ENCODE measurements at places on chromosomes 5 and 9. TPM values are rescaled to one million over a fixed set of nuclear protein-coding genes. Genes with fewer than 3 reads are reported as not detected.

DNA sequence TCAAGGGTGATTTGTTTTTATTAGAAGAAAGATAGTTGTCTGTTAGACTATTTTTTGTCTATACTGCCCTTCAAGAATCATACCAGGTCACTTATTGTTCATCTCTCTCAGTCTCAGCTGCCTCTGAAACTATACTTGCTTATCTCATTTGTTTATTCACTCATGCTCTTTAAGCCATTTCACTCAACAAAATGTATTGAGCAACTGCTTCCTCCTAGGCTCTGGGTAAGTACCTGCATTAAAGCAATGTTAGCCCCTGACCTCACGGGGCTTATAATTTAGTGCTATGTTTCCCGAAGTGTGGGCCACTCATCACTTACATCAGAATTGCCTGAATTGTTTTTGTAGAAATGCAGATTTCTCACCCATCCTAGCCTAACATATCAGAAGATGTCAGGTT is 100.9 kb downstream of the DPYSL3 start:
- DNase-seq = no peak

Gene BARHL1
- total RNA-seq = not detected

DNA sequence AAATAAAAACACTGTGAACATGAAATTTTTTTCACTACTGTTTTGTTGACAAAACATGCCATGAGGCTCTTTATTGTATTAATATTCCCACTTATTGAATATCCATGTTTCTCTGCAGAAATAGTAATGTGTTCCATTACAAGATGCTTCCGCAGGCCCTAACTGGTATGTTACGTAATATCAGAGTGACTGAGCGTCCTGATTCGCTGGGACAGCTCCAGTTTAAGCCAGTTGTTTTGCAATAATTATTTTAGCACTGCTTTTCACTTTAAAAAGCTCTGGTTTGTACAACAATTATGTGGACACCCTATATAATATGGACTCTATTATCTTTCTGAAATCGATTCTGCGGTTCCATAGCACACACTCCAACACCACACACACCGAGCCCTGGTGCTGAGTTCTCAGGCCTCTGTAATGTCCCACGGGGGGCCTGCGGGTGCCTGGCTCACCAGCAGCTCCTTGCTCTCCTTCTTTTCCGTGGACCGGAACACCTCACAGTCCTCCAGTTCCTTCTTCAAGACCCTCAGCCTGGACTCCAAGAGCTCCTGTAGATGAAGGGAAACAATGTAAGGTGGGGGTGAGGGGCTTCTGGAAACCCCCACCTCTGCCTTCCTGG is 1.8 kb downstream of the TRIM7 start:
- no peak for DNase-seq

DNA sequence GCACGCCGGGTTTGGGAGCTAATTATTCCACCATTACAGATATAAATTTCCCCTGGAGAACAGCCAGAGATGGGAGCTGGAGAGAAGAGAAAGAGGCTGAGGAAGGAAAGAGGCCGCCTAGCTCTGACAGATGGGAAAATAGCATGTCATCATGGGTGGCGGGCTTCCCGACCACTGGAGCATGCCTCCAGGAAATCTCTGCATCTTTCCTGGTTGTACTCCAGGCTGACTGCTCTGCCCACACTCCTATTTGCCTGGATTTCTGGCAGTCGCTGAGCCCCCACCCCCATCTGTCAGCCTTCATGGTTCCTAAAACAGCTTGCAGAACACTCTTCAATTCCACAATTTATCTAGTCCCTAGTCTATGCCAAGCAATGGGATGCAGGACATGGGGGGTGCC is 14.3 kb upstream of the GABRP start:
- no peak for DNase-seq

GRCh38 chr9:75953218-75953617 is 62.7 kb downstream of the PCSK5 start:
- no peak for DNase-seq

DNA sequence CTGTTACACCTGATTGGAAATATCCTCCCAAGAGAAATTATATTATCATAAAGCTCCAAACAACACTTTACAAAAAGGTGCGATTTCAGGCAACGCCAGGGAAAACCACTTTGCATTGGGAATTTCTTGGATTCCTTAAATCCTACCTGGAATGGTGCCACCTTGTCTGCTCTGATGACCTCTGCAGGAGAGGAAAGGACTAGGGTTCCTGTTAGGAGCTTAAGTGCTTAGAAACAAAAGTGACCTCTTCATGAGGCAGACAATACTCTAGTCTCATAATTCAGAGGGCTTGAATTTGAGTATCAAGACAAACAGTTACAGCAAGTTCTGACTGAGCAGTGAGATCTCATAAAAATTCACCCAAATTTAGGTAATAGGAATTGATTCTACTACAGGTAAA is 33.9 kb upstream of the GLIS3 start:
- no peak for DNase-seq

Gene ABCA1
- 27.3 TPM for total RNA-seq

- DNase-seq = no peak
These were observed 37.4 kb upstream of the TTC1 start for GRCh38 chr5:159971514-159971913.

Gene NMUR2
- total RNA-seq = not detected

DNA sequence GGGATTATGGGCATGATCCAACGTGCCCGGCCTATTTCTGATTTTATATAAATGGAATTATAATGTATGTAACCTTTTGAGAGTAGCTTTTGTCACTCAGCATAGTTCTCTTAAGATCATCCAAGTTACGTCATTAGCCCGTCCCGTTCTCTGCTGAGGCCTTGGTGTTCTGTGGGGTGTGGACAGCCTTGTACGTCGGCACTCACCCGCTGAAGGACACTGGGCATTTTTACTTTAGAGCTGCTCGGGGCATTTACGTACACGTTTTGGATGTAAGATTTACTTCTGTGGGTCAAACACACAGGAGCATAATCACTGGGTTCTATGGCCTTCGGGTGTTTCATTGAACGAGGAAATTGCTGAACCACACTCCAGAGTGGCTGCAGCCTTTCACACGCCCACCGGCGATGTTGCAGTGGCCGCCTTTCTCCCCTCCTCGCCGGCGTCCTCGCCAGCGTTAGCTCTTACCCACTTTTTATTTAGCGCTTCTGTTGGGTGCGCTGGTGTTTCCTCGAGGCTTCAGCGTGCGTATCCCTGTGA is 101.8 kb downstream of the EHMT1 start:
- DNase-seq = no peak

Gene FOXD4
- 0.47 TPM for total RNA-seq

GRCh38 chr5:23482642-23483041 is 24.8 kb upstream of the PRDM9 start:
- DNase-seq = no peak

DNA sequence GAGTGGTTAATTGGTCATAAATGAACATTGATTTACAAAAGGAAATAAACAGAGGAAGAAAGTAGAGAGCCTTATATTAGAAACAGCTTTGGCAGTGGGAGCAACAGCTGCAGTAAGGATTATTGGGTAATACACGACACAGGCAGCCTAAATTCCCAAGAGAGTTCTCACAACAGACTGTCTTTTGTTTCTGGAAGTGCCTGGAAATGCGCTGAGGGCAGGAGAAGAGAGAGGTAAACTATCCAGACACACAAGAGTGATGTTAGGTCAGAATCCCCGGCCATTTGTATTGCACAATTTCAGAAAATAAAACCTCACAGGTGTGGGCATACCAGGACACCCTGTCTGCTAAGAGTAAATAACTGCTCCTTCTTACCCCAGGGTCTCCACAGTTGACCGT is 450.4 kb upstream of the CTNND2 start:
- DNase-seq = no peak

DNA sequence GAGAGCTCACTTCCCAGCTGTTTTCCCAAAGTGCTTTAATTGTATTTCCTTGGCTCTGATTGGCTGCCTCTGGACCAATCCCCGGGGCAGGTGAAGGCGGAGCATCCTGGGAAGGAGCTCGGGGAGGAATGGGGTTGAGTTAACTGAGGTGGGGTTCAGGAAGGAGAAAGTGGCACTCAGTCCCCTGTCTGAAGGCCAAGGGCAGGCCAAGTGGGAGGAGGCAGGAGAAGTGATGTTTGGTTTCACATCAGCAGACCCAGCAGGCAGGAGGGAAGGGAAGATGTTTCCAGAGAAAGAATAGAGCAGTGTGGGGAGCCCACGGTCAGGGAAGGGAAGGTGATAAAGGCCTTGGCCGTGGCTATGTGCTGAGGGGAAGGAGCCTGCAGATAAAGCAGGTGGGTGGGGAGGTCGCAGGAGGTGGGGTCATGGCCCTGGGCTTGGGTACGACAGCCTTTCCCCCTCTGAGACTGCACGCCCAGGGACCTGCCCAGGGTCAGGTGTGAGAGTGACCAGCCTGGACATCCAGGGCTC is 3.1 kb downstream of the TSPAN17 start:
- peak; percentile 29 for DNase-seq

DNA sequence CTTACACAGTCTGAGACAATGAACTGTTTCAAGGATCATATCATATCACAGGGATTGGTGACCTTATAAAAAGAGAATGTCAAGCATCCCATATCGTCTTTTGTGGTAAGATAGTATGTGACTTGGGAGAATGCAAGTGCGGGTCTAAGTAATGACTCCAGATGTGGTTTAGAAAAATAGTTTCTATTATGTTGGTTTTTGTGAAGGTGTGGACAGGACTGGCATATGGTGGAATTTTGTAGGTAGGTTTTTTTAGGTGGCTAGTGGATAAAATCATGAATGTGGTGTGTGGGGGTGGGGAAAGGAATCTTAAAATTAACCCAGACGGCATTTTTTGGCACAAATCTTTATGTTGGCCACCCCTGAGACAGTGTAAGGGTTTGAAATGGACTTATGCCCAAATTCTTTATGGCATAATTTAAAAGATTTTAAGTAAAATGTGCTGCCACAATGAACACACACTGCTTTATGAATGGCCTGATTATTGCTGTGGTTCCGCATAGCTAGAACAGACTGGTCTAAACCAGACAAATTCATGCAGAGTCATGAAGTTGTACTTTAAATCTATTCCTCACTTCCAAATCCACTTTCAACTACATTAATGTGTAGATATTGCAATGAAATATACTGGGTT is 204.8 kb upstream of the HAPLN1 start:
- DNase-seq = no peak

GRCh38 chr9:95103281-95103771 is 214.2 kb downstream of the FANCC start:
- DNase-seq = no peak

DNA sequence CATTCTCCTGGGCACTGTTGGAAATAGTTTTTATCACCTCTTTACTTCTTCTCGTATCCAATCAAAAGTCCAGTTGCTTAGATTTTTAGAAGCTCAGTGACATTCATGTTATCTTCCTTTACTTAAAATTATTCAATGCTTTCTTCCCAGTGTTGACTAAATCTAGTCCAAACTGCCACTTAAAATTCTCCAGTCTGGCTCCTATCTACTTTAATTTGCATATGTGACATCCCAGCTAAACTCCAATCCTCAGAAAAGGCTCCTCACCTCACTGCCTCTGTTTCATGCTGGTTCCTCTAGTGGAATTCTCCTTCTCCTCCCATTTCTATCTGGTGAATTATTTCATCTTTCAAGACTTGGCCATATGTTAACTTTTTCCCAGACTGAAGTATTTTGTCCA is 1238.7 kb upstream of the WWC1 start:
- DNase-seq = no peak

Gene CHD1
- 92.5 TPM for total RNA-seq

GRCh38 chr9:130240410-130241197 is 25.0 kb upstream of the HMCN2 start:
- DNase-seq = peak; percentile 43

DNA sequence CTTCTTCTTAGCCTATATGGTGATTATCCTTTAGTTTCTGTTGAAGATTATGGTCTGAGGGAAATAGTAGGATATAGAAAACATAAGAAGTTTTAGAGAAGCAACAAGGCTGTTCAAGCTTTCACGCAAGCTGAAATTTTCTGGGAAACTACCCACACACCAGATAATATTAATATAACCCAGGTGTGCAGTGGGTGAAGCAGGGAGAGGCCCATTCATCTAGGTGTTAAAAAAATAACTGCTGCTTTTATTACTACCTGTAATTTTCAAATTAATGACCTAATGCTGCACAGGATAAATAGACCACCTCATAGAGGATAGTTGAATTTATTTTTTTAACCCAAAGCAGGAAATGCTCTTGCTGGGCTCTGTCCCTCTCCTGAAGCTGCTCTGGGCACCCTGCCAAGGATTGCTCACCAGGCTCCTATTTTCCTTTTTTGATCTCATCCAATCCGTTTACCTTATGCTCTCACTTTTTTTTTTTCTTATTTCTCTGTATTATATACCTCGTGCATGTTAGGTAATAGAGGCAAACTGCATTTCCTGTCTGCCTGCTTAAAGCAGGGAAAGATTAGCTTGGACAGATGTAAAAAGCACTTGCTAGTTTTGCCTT is 124.3 kb upstream of the SLC12A2 start:
- no peak for DNase-seq

- peak; percentile 44 for DNase-seq
These were observed at the start of gene NINJ1 for GRCh38 chr9:93134015-93134739. Gene NINJ1 (minus strand): TSS chr9:93134251. CDS start chr9:93134217, 34 bp downstream.

DNA sequence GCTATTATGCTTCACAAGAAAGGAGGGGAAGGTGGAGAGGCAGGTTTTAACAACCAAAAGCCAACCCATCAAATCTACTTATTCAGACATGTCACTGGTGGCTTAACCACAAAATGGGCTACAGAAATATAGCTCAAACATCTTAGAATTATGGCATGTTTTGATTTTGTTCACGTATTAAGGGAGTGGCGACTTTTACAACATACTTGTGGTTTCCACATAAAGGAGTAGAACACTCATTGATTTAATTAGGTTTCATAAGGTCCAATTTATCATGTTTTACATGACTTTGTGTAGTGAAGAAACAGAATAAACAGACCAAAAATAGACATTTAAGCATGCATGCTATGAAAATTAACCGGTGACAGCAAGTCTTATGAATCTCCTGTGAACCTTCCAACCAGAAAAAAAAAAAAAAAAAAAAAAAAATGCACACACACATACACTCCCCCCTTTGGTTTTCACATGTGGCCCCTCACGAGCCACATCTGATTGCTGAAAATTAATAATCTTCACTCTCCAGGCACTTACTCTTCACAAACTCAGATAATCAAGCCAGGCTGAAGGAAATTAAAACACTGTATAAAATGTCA is 5.4 kb downstream of the ZNF608 start:
- DNase-seq = no peak

- DNase-seq = peak; percentile 40
These were observed 22.2 kb upstream of the CMBL start for GRCh38 chr5:10329820-10330481.

DNA sequence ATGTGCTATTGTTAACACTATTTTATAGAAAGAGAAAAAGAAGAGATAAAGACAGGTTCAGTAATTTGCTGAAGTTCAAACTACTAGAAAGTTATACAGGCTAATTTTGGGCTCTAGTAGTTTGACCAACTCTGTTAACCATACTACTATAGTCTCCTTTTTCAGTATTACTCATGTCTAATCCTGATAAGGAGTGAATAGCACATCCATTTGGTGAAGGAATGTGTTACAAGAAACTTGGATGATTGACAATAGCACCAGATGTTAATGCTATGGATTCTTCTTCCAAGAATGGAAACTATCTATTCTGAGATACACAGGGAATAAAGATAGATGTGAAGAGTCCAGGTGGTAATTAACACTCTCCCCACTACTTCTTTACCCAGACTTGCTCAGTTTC is 677.3 kb downstream of the PRELID2 start:
- no peak for DNase-seq
